ENCODE measurements at places on chromosomes 11 and 22.

DNA sequence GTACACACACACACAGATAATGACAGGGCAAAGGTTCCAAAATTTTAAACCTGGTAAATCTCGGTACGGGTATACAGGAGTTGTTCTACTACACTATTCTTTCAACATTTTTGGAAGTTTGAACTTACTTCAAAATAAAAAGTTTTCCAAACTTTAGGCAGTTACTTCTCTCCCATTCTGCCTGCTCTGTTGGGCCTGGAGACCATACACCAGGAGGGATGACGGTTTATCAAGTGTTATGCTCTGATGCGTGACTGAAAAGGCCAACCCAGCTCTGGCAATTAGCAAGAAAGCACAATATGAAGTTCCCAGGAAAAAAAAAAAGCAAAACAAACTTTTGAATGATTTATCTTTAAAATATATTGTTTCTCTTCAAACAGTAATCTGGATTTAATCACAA, 969 bp downstream of the SERPIND1 start:
- no peak for DNase-seq

- DNase-seq = no peak
Observed at GRCh38 chr11:100403816-100404215, 283.3 kb upstream of the ARHGAP42 start.

- DNase-seq = no peak
Observed at GRCh38 chr22:26884921-26885320, 227.5 kb downstream of the MIAT start.

- DNase-seq = no peak
Observed at GRCh38 chr11:126175393-126175792, 36.1 kb downstream of the RPUSD4 start.

- DNase-seq = no peak
Observed at GRCh38 chr22:34370711-34371110, 450.4 kb upstream of the LARGE1 start.

DNA sequence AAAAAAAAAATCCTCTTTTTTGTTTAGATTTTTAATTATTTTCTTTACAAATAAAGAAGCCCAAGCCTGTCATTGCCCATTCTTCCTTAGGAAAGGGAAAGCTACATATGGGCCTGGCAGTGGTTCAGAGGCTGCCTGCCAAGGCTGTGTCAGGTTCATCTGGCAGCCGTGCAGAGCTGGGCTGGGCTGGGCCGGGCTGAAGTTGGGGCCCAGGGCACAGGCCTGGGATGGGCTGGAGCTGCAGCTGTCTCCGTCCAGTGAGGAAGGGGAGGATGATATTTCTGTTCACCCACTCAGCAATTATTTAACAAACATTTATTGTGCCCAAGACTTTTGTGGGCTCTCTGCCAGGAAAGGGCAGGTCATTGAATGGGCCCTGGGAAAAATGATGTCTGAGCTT, 4.6 kb downstream of the PRR5L start:
- no peak for DNase-seq

GRCh38 chr11:43327987-43328386, 16.2 kb downstream of the API5 start:
- DNase-seq = no peak

DNA sequence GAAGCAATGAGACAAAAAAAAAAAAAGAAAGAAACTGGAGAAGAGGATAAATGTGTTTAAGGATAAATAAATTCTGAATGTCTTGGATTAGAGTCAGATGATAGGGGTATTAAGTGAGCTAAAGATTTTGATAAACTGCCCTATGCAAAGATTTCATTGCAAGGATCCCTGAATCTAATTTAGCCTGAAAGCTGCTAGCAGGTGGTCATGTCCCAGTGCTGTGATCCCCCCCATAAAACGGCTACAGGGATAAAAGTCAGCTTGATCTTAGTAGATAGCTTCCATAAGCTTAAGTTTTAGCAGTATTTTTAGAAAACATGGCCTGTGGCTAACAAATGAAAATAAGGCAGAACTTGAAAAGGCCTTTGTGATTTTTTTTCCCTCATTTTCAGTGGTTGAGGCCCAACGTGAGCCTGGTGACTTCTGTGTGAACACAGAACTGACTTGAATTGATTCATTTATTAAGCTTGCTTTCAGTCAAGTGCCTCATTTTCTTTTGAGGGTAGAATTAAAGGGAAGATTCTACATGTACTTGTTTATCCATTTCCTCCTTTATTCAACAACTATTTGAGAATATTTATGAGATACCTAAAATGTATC, 44.5 kb downstream of the CD44 start:
- no peak for DNase-seq

DNA sequence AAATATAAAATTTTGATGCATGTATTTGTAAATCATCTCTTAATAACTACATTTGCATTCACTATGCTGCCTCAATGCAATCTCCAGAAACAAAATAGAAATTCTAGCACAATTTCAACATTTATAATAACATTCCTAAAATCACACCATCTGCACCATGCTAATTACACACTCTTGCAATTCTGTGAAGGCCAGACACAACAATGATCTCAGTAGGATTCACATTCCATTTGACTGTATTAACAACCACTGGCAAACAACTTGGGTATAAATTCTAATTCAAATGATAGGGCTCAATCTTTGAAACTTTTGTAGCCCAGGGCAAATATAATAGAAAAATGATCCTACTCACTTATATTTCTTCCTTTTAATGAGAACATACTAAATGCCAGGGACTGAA, 25.9 kb downstream of the RAB6A start:
- DNase-seq = no peak

DNA sequence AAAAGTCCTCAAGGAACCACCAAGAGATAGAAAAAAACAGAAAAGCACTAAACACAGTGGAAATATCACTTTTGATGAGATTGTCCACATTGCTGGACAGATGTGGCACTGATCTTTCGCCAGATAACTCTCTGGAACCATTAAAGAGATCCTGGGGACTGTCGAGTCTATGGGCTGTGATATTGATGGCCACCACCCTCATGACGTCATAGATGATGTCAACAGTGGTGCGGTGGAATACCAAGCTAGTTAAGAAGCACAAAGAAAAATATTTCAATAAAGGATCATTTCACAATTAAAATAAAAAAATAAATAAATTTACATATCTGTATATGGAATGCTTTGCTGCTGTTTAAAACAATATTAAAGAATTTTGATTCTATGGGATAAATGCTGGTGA, 45.5 kb downstream of the ARL14EP start:
- DNase-seq = no peak

DNA sequence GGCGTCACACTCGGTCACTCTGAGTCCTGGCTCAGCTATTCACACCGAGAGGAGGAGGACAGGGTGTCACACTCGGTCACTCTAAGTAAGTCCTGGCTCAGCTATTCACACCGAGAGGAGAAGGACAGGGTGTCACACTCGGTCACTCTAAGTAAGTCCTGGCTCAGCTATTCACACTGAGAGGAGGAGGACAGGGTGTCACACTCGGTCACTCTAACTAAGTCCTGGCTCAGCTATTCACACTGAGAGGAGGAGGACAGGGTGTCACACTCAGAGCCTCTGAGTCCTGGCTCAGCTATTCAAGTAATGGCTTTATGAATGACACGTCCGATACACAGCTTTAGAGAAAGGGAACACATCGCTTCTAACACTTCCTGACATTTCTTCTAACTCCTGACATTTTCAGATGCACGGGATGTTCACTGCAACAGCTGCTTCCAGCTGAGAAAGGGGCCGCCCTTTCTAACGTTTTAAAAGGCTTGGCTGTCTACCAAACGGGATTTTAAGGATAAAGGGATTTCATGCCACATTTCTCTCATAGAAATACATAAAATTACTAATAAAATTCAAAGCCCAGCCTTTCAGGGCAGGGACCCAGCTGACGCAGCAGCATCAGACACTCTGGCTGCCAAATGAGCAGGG, 28.1 kb downstream of the DRD4 start:
- no peak for DNase-seq
